Activated naive CD8-positive, alpha-beta T cell treated with anti-CD3 and anti-CD28 coated beads for 36 hours (primary cell): ENCODE measurements at places on chromosomes 13 and 19.

DNA sequence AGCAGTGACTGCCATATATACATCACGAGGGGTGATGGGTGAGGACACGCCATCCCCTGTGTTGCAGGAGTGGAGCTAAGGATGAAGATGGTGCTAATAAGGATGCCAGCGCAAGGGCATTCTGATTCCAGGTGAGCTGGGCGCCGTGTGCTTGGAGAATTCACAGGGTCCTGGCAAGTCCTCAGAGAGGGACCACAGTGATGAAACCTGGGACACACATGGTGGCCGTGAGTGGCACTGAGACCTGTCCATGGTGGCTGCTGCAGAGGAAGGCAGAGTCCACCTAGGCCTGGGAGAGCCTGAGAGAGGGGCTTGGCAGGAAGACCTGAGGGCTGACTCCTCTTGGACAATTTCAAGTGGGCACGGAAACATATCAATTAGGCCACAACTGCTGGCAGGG lies 65.2 kb downstream of the RFX2 start:
- no peak for DNase-seq

GRCh38 chr13:84086847-84087162 lies 204.5 kb upstream of the SLITRK1 start:
- DNase-seq, result no peak

DNA sequence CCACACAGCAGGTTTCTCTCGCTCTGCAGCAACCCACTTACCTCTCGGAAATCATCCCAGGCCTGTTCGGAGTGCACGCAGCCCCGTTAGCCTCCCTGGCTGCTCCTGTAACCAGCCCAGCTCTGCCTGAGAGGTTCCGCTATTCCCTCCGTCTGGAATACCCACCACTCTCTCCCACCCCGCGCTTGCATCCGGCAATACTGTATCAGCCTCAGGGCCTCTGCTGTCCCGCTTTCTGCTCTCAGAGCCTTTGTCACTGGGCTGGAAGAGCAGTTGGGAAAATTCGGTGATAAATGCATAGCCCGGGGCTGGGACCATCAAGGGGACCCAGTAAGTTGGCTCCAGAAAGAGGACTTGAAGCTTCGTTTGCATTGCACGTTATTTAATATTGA lies 759 bp upstream of the TLE6 start:
- no peak for DNase-seq

GRCh38 chr13:26719356-26719945 lies 41.1 kb downstream of the GPR12 start:
- DNase-seq, result no peak

- no peak for DNase-seq
These were observed 474.0 kb downstream of the FOXO1 start for GRCh38 chr13:40192452-40192851.

DNA sequence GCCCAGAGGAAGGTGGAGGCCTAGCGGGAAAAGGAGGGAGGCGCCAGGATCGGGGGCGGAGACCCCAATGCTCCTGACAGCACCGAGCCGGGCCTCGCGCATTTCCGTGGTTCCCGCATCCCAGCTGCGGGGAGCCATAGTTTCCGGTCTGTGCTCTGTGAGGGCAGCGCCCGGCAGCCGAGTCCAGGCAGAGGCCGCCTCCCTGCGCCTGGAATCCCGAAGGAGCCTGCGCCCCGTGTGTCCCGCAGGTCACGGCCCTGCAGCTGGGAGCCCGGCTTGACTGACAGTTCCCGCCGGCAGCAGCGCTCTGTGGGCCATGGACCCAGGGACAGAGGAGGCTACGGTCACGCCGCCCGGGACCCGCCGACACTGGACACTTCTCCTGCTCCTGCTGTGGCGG lies 74.6 kb upstream of the C13orf46 start:
- no peak for DNase-seq

DNA sequence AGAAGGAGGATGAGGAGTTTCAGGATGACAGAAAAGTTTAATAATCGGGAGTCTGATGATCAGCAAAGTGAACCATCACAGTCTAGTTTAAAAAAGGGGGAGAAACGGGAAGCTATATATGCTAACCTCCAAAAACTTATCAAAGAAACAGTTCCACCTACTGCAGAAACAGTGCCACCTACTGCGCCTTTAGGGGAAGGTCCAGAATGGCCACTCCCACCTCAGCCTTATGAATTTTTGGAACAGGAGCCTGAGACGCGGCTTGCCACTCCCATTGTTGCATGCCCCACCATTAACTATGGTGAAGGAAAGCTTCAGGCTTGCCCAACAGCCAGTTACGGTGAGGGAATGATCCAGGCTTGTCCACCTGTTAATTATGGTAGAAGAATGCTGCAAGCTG lies 929.0 kb downstream of the SLITRK6 start:
- DNase-seq, result no peak

- DNase-seq, result no peak
These were observed 19.4 kb downstream of the TSHZ3 start for GRCh38 chr19:31329819-31330218.

- no peak for DNase-seq
These were observed 39.6 kb upstream of the MIR17HG start for GRCh38 chr13:91307887-91308286.

DNA sequence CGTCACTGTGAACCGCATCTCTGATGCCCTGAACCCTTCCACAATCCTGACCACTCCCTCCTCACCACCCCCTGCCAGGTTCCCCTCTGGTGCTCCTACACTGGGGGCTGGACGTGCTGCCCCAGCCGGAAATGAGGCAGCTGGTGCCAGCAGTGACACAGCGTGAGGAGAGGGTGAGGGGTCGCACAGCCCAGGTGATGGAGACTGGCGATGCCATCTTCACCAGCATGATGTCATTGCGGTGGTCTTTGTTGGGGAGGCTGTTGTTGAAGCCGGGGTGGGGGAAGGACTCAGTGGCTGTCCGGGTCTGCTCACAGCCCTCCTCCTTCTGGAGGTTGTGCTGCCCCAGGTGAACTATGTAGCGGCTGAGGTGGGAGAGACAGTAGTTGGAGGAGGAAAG lies 2.5 kb downstream of the KLK11 start:
- no peak for DNase-seq

DNA sequence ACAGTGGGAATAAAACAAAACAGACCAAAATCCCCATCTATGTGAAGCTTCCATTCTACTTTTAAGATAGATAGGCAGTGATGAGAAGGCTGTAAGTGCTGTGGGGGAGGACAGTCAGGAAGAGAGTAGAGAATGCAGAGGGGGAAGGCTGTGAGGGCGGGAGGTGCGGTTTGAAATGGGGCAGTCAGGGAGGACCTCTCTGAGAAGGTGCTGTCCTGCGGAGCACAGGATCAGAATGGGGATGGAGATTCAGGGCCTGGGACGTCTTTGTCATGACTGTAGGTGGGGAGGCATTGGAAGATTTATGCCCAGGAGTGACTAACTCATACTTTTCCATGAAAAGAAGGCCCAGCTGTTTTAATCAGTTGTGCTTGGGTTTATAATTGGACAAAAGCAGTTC lies 3.9 kb upstream of the GPR183 start:
- no peak for DNase-seq

- no peak for DNase-seq
These were observed 37.5 kb upstream of the PNMA8B start for GRCh38 chr19:46533078-46533620.

DNA sequence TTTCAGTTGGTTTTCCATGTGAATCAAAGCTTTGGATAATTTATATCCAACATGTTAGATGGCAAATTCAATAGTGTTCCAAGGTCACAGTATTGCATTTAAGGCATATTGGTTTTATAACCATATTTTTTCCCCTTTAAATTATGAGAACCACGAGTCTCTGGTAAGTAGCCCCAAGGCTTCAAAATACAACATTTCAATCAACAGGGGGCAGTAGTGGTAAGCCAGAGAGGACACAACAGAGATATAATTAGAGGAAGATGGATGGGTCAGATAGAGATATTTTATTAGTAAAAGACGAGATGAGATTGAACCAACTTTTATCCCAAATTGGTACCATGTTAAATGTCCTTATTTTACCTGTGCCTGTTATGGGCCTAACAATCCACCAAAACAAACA lies 53.1 kb downstream of the KL start:
- DNase-seq, result no peak

DNA sequence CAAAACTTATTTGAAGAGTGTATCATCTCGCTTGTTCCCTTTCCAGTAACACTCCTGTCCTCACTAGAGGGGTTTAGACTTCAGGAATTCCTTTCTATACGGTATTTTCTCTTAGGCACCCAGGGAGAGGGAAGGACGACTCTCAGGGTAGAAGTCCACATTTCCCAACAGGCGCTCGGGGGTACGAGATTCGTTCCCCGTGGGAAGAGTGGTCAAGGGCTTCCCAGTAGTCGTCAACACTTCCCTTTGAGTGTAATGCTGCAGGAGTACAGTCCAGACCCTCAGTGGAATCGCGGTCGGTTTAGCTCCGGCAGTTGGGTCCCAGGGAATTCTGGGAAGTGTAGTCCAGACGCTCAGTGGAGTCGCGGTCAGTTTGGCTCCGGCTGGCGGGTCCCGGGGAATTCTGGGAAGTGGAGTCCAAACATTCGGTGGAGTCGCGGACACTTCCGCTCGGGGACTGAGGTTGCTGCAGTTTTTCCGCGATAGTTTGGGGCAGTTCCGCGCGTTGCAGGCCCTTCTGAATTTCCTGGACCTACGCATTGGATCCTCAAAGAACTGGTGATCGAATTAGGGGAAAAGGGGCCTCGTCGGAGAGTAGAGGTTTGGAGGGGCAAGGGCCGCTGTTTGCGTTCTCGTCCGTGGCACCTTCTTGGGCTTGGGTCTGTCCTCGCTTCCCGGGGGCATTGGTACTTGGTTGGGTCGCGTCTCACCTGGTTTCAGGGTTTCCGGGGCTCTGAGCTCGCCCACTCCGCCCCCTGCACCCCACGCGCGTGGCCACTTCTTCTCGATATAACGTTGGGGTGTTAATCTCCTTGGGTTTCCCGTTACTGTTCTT lies at the start of gene ZNF224:
ZNF224 (plus strand) TSS at position 431 of the 835 bp plus-strand sequence. CDS start 3,513 bp downstream, outside the sequence.
- DNase-seq, result peak; percentile 83

GRCh38 chr13:79533781-79534400 lies 52.9 kb downstream of the NDFIP2 start:
- DNase-seq, result no peak

GRCh38 chr13:32079587-32079986 lies 48.0 kb downstream of the FRY start:
- DNase-seq, result no peak

DNA sequence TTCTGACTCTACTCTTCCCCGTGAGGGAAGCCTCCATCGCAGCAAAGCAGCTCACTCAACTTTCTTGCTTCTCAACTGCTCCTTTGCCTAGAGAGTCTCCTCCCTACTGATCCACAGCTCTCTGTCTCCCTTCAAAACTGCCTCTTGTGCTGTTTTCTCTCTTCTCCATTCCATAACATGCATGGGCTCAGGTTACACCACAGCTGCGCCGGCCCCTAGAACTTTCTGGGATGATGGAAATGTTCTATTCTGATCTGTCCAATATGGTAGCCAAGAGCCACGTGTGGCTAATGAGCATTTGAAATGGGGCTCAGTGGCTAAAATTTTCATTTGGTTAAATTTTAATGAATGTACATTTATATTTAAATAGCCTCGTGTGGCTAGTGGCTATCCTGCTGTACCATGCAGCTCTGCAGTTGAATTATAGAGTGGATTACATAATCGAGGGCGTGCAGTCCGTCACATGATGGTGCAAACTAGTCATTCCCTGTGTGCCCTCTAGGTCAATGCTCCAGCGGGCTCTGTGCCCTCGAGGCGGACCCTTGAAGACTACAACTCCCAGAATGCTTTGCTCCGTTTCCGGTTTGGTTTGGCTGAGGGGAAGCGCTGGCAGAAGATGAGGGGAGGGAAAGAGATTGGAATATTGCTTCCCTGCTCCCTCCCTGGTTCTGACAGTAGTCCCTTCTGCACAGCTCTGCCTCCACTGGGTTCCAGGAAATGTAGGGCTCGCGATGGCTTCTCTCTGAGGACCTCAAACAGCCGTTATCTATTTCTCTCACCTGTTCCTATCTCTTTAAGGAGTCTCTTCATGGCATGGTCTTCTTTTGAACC lies 109.8 kb downstream of the CACNA1A start:
- DNase-seq, result no peak

DNA sequence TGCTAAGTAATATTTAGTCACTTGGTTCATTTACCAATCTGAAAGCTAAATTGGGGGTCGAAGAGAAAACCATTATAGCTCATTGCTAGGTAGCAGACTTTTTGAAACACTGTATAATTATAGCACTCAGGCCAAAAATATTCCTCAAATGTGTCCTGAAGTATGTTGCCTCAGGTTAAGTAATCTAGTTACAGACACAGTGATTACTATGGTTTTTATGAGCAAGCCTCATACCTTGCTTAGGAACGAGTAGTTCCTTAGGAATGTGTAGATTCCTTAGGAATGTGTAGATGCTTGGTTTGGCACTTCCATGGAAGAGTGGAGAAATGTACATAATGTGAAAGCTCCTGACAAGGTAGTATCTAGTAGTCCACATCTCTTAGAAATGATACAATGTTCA lies 387.5 kb downstream of the LMO7 start:
- no peak for DNase-seq

DNA sequence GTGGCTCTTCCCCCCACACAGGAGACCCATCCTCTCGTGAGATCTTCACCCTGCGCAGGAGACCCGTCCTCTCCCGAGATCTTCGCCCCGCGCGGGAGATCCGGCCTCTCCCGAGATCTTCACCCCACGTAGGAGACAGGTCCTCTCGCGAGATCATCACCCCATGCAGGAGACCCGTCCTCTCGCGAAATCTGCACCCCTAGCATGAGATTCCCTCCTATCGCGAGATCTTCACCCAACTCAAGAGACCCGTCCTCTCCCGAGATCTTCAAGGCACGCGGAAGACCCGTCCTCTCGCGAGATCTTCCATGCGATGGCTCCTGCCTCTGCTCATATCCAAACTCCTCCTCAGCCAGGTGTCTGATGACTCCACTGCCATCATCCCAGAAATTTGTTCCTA lies 24.3 kb downstream of the LAIR2 start:
- DNase-seq, result no peak

DNA sequence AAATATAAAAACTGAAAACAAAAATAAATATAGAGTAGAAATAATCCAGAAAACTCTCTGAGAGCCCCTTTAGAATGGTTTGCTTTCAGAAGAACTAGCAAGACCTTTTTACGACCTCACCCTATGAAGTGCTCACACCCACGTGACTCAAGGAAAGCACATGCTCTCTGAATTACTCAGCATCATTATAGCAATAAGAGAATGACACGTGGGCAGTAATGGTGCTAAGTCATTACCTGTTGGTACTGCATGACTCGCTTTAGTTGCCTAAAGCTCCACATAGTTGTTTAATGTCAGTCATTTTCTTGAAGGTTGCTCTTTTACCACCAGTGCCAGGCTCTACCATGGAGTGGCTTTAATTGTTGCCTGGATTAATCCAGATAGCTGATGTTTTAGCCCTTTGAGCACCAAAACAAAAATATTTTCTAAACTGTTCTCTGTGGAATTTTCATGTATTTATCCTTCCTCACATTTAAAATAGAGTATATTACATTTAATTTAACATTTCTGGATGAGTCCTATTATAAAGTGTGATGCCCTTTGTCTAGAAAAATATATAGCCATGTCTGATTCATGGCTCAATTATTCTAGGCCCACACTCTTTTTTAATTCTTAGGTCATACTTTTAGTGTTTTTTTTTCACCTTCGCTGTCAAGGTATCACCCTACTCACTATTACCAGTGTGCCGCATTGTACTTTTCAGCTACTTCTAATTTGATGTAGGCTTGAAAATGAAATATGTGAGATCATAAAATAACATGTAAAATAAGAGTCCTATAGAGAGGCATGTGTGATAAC lies 56.8 kb downstream of the THSD1 start:
- DNase-seq, result peak; percentile 19

GRCh38 chr19:15563325-15563794 lies 51.7 kb upstream of the CYP4F8 start:
- no peak for DNase-seq
